ENCODE measurements at places on chromosomes 2 and 18.

GRCh38 chr2:212537726-212538304 is 787 bp downstream of the ERBB4 start:
- no peak for DNase-seq

GRCh38 chr2:97983698-97984097 is 12.1 kb downstream of the TMEM131 start:
- DNase-seq: no peak

- no peak for DNase-seq
These were observed 21.5 kb upstream of the CYP1B1 start for GRCh38 chr2:38097258-38097987.

DNA sequence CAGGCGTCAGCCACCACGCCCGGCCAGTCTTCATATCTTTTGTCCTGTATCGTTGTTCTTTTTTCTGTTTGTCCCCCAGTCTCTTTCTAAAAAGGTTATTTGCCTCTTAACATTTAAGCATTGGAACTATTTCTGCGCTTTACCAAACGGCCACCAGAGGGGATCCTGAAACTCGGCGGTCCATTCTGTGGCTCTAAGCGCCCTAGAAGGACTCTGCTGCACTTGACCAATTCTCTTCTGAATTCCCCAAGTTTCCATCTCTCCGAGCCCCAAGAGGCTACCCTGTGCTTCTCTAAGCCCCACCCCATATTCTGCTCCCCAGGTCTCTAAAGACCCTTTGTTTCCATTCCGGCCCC is 33.1 kb upstream of the REG3G start:
- DNase-seq: no peak

DNA sequence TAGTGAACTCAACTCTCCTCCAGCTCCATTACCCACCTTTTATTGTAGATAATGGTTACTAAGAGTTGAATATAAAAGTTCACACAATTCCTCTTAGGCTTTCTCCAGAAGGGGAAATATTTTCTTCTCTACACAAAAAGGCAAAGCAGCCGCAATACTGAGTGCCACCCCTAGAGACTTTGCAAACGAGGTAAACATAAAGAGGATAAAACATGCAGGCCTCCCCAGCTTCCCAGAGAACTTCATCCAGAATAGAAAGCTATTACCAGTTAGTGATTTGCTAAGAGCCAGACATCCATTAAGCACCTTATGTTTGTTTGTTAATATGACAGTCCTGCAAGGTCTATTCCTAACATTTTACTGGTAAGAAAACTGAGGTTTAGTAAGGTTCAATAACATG is 17.4 kb downstream of the ZNF521 start:
- DNase-seq: no peak

GRCh38 chr2:65620524-65620923 is 188.1 kb upstream of the SPRED2 start:
- no peak for DNase-seq

GRCh38 chr2:7703048-7703447 is 785.8 kb downstream of the RNF144A start:
- no peak for DNase-seq

GRCh38 chr2:113892004-113892710 is 2.3 kb downstream of the ACTR3 start:
- DNase-seq: no peak

DNA sequence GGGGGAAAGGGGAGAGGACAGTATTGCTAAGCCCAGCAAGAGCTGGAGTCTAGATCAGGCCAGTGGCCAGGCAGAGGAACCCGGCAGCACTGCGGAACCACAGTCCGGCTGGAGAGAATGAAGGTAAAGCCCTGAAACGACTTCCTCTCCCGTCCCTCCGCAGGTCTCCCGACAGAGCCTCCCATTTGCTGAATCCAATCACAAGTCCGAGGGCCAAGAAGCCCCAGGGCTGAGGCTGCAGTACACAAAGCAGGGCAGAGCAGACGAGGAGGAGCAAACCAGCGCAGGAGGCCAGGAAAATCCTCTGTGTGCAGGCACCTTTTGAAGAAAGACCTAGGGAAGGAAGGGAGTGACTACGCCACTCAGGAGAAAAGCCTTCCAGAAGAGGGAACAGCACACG is 104.4 kb downstream of the OSBPL1A start:
- no peak for DNase-seq

DNA sequence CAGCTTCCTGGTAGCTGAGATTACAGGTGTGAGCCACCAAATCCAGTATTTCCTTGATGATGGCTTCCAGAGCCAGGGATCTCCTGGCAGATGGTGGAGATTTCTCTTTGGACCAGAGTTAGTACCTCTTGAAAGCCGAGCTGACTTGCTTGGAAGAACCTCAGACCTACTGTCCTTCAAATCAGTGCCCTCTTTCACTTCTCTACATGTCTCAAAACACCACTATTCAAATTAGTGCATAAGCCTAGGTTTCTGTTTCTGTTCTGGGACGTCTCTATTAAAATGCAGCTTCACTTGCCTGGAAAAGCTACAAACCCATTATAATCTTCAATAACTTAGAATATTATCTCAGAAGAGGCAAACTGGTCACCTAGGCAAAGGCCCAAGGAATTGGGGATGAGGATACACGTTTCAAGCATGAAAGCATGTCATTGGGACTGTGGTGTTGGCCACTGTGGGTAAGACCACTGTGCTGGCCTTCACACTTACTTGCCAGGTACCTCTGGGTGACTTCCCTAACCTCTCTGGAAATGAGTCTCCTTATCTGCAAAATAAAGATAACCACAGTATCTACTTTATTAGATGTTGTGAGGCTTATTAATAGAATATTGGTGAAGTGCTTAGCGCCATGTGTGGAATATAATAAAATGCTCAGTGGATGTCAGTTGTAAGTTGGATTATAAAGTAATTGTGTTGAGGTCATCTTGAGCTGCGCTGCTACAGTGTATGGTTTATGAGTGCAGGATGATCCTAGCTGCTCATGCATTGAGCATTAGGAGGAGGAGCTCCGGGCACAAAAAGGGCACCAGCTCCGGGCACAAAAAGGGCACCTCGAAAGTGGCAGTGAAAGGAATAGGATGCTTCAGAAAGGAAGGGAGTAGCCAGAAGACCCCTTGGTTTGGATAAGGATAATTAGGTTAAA is 84.5 kb downstream of the DOCK10 start:
- DNase-seq: no peak

- DNase-seq: no peak
These were observed 74.6 kb upstream of the OTOS start for GRCh38 chr2:240214790-240215675.

GRCh38 chr18:45664824-45665763 is 49.8 kb downstream of the SLC14A2 start:
- DNase-seq: peak; percentile 51

DNA sequence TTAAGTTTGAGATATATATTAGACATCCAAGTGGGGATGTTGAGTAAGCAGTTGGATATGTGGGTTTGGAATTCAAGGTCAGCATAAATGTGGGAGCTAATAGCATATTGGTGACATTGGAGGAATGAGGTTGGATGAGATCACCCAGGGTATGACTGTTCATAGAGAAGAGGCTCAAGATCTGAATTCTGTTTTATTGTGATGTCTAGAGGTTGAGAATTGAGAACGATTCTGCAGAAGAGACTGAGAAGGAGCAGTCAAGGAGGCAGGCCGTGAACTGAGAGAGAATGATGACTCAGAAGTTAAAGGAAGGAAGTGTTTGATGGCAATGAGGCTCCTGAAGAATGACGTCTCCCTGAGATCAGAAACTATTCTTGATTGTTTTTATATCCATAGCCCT is 5.9 kb downstream of the SERPINB11 start:
- DNase-seq: no peak

DNA sequence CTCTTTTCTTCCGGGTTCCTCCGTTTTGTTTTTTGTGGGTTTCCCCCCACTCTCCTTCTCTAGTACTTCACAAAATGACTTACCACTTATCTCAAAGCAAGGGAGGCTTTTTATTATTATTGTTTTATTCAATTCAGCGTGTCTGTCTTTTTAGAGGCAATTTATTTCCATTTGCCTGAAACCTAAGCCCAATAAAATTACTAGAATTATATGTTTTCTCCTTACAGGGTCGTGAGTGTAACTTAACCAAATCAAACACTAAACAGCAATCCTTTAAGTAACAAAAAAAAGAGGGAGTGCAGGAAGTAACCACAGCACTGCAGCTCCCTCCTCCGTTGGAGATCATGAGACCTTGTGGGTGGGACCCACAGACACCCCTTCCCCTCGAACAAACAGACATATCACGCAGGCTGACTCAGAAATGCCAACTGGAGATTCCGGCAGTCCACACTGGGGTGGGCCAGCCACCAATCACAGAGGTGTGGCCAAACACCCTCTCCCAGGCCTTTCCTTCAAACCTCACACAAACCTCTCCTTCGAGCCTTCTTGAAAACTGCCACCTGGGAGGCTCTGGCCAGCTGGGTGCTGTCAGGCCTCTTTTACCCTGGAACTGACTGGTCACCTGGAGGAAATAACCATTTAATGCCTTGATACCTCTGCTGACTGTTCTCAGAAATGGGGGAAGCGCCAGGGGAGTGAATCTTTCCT is 207.1 kb upstream of the SMAD2 start:
- no peak for DNase-seq

GRCh38 chr2:237060534-237061312 is 25.0 kb upstream of the COPS8 start:
- DNase-seq: no peak

DNA sequence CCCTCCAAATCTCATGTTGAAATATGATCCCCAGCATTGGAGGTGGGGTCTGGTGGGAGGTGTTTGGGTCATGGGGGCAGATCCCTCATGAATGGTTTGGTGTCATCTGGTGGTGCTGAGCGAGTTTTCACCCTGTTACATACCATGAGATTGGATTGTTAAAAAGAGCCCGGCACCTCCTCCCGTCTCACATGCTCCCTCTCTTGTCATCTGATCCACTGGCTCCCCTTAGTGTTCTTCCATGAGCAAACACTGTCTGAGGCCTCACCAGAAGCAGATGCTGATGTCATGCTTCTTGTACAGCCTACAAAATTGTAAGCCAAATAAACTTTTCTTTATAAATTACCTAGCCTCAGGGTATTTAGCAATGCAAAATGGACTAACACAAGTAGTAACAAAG is 405.0 kb upstream of the SLC39A10 start:
- no peak for DNase-seq

GRCh38 chr2:116719836-116720235 is 1094.7 kb upstream of the DDX18 start:
- no peak for DNase-seq

DNA sequence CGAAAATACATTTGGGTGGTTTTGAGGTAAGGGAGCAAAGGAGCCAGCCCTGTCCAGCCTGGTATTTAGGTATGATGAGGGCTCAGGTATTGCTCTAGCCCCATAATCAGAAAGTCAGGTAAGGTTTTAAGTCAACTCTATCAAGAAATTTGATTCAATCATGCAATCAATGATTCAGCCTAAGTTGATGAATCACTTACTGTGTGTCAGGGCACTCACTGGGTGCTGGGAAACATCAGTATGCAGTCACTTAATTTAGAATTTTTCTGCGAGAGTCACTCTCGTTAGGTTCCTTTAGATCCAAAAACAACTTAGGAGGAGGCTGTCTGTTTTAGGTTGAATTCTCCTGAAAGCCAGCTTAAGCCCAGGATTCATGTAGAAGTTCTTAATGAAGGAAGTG is 17.7 kb upstream of the SERPINB2 start:
- DNase-seq: no peak

DNA sequence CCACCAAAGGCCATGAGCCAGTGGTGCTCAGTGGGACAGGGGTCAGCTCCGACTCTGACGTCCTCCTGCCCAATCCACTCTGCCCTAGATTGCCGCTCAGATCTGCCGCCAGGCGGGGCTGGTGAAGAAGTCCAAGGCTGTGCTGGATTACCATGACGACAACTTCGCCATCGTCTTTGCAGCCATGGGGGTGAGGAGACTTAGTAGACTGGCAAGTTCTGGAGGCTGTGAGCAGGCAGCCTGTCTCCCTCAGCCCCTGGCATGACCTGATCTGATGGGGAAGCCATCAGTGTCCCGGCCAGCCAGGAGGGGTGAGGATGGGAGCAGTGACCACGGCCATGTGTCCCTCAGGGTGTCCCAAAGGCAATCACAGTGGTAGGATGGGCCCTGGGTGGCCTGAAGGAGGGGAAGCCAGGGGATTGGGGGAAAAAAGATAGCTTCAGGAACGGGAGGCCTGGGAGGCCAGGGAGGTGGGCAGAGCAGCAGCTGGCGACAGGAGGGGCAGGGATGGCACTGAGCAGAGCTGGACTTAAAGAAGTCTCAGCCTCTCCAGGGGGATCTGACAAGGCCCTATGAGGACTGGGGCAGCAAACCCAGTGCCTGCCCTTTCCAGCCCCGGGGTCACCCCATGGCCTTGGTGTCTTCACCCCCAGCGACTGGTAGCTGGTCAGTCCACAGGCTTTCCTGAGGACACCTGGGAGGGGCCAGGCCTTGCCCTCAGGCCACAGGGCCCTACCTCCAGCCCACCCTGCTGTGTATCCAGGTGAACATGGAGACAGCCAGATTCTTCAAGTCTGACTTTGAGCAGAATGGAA is 17.4 kb upstream of the ANKRD53 start:
- no peak for DNase-seq

Measured in stimulated activated CD8-positive, alpha-beta memory T cell treated with anti-CD3 and anti-CD28 coated beads, Interleukin-15, amount 100 ng/mL, for 4 hours (primary cell).